Heart right ventricle (tissue), 16 donors: ENCODE measurements at places on chromosomes 4 and X.

GRCh38 chr4:72340803-72341431, 228.1 kb downstream of the ADAMTS3 start:
- no peak for DNase-seq

- no peak for DNase-seq
These were observed 100.8 kb upstream of the MSX1 start for GRCh38 chr4:4758681-4759080.

DNA sequence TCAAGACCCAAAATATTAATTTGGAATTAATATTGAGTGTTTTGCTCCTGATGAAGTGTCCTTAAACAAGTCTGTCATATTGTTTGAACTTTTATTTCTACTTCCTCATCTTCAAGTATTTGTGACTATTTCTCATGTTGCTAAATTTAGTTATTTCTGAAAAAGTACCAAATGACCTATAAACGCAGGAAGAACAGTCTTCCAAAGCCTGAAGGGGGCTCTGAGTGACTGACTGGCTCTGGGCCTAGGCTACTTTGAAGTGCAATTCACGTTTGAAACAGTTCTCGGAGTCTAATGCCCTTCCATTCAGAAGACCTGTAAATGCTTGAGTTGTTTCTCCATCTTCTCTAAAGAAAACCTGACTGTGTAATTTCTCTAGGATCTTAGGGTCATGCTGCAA, 26.5 kb downstream of the GALNT7 start:
- no peak for DNase-seq

- no peak for DNase-seq
These were observed 93.3 kb downstream of the NAA11 start for GRCh38 chr4:79232540-79232939.

DNA sequence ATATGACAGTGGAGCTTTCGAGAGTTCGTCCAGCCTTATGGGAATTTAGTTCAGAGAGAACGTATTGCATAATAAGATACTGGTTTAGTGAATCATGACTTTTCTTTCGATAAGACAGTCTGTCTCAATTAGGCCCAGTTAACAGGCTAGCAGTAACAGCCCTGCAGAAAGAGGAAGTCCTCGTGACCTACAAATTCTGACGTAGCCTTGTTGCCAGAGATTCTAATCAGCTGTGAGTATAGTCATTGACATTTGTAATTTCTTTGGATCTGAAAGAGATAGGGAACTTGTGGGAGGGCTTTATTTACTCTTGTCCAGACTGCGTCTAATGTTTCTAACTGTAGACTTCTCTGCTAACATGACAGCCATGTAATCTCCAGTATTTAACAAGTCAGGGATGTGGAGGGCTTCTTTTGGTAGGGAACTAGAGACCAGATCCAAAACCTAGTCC, 15.8 kb downstream of the ART3 start:
- no peak for DNase-seq
